Activated CD4-positive, alpha-beta T cell treated with anti-CD3 and anti-CD28 coated beads for 36 hours (primary cell): ENCODE measurements at places on chromosomes 5 and 9. TPM values are rescaled to one million over a fixed set of nuclear protein-coding genes. Genes with fewer than 3 reads are reported as not detected.

- no peak for DNase-seq
- H3K27me3 ChIP-seq: peaks cover 40% of the 10 kb centered on the region
- no peak overlapping the region for H3K4me3 ChIP-seq
- H3K4me1 ChIP-seq: peaks cover 15% of the 10 kb centered on the region
Observed at GRCh38 chr5:111077678-111078077, 6.2 kb downstream of the TSLP start.

- peaks cover 37% of the 10 kb centered on the region for H3K4me1 ChIP-seq
- H3K27me3 ChIP-seq: peaks cover 3% of the 10 kb centered on the region
- H3K4me3 ChIP-seq: no peak overlapping the region
- no peaks in the 10 kb centered on the region for H3K36me3 ChIP-seq
- no peak overlapping the region for H3K27ac ChIP-seq
- DNase-seq: no peak
Observed at GRCh38 chr5:158854260-158854783, 245.4 kb downstream of the EBF1 start.

DNA sequence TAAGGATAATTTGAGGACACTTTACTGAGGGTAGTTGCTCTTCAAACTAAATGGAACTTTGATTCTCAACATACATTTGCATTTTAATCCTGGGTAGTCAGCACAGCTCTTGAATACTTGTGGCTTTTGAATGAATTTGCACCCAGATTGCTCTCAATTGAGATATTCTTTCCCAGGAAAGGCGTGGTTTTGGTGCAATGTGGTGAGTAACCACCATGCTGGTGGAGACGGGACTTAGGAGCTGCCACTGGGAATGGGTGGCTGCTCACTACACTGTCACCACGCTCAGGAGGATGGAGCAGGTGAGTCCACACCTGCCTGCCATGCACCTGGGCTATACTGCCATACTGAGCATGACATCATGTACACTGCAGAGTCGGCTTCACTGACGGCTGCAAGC is 99.2 kb downstream of the IRX1 start:
- no peak overlapping the region for H3K27ac ChIP-seq
- no peak for DNase-seq
- H3K36me3 ChIP-seq: no peaks in the 10 kb centered on the region
- H3K4me1 ChIP-seq: no peaks in the 10 kb centered on the region

DNA sequence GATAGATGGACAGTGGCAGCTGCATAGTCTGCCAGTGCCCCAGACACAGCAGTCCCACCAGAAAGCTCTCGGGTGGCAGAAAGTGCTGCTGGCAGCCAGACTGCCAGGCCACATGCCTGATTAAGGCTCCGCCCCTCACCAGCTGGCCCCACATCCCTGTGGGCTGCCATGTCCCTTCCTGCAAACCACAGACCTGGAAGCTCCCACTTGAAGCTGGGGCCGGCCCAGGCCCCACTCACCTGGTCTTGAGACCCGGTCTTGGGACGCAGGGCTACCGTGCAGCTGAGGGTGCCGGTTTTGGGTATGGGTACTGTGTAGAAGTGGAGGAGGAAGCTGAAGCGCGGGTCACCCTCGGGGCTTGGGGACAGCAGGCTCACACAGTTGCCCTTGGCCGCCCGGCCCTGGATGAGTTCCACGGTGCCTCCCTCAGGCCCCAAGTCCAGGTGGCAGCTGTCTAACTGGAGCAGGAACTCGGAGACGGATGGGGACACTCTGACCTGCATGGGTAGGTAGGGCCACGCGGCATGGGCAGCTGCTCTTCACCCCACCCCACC is 15.3 kb downstream of the FPGS start:
- peaks cover 21% of the 10 kb centered on the region for H3K36me3 ChIP-seq
- H3K4me3 ChIP-seq: no peak overlapping the region

TEK gene
- not detected for total RNA-seq

DNA sequence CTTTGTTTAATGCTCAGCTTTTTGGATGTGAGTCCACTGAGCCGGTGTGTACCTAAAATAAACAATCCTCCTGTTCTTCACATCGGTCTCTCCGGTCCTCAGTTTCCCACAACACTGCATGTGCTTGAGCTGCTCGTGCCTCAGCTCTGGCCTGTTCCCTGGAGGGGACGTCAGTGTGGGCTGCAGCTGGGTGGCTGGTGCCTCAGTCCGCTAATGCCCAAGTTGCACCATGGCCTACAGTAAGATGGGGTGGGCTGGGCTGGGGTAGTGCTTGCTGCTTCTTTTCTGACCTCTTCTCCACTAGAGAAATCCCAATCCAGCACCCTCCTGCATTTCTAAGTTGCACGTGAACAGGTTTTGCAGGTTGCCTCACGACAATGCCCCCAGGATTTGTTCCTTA is 595 bp upstream of the BTNL9 start:
- H3K27ac ChIP-seq: no peak overlapping the region
- H3K4me3 ChIP-seq: no peak overlapping the region
- peaks cover 28% of the 10 kb centered on the region for H3K27me3 ChIP-seq
- DNase-seq: no peak

DNA sequence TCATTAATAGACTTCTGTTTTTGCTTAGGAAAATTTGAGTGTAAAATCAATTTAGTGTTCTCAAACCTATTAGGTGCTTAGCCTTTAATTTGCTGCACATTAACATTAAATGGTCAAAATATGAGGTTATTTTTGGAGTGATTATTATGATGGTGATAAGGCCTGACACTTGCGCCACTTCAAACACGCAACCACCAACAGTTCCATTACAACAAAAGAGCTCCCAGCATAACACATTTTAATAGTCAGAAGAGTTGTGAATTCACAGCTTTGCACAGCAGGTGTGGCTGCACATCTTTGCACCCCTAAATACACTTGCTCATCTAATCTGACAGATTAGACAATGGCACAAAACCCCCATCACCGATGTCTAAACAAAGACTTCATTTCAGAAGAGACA is 940.7 kb downstream of the NR2F1-AS1 start:
- DNase-seq: no peak
- H3K4me1 ChIP-seq: no peaks in the 10 kb centered on the region
- H3K36me3 ChIP-seq: no peaks in the 10 kb centered on the region
- H3K27ac ChIP-seq: no peak overlapping the region

PAPPA gene
- total RNA-seq: not detected

GRCh38 chr5:178507151-178507932 is 82.9 kb downstream of the COL23A1 start:
- H3K27me3 ChIP-seq: no peaks in the 10 kb centered on the region
- DNase-seq: no peak
- no peaks in the 10 kb centered on the region for H3K36me3 ChIP-seq
- H3K4me3 ChIP-seq: no peak overlapping the region
- H3K4me1 ChIP-seq: no peaks in the 10 kb centered on the region

DNA sequence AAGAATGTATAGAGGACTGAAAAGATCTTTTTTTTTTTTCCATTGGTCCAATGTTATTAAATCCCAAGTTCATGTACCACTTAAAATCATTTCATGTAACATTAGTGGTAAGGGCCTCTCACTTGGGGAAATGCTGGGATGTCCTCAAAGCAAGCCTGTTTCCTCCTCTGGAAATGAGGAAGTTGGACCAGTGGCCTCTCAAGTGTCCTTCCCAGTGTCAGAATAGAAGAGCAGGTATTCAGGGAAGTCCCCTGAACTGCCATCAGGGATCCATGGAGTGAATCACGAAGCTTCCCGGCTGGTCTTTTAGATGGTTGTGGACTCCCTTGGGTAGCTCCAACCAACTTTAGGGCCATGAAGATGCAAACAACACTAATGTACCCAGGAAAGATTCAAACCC is 55.2 kb upstream of the AFAP1L1 start:
- no peak for DNase-seq
- no peaks in the 10 kb centered on the region for H3K27me3 ChIP-seq
- H3K27ac ChIP-seq: no peak overlapping the region
- H3K4me1 ChIP-seq: peaks cover 7% of the 10 kb centered on the region
- no peak overlapping the region for H3K4me3 ChIP-seq

GRCh38 chr5:180116077-180116999 is 44.8 kb upstream of the RNF130 start:
- no peaks in the 10 kb centered on the region for H3K4me1 ChIP-seq
- no peaks in the 10 kb centered on the region for H3K27me3 ChIP-seq

DDX4 gene
- not detected for total RNA-seq

LECT2 gene
- not detected for total RNA-seq

- no peaks in the 10 kb centered on the region for H3K4me1 ChIP-seq
- no peak for DNase-seq
- no peaks in the 10 kb centered on the region for H3K27me3 ChIP-seq
- H3K4me3 ChIP-seq: no peak overlapping the region
- H3K36me3 ChIP-seq: no peaks in the 10 kb centered on the region
Observed at GRCh38 chr9:89776795-89777525, 172.1 kb downstream of the GADD45G start.

- DNase-seq: no peak
- H3K4me1 ChIP-seq: peaks cover 71% of the 10 kb centered on the region
- H3K27me3 ChIP-seq: no peaks in the 10 kb centered on the region
- peaks cover 79% of the 10 kb centered on the region for H3K36me3 ChIP-seq
- no peak overlapping the region for H3K4me3 ChIP-seq
Observed at GRCh38 chr5:134139891-134140469, 25.5 kb downstream of the TCF7 start.
